AG10803 (cell line): ENCODE measurements at places on chromosomes 16 and 17.
A peak's percentile ranks its signal among the peaks of the same experiment; 100 is the strongest.

DNA sequence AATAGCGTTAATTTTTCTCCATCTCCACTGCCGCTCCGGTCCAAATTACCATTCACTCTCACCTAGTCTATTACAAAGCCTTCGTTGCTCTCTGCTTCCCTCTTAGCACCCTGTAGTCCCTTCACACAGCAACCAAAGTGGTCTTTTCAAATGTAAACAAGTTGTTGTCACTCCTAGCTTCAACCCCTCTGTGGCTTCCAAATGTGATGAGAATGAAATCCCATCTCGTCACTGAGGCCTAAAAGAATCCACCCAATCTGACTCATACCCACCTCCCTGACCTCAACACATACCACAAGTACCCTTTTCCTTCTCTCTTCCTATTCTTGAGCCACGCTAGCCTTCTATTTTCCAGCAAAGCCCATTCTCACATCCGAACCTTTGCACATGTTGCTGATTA is 2.2 kb upstream of the PELP1 start:
- DNase-seq: peak; percentile 28

DNA sequence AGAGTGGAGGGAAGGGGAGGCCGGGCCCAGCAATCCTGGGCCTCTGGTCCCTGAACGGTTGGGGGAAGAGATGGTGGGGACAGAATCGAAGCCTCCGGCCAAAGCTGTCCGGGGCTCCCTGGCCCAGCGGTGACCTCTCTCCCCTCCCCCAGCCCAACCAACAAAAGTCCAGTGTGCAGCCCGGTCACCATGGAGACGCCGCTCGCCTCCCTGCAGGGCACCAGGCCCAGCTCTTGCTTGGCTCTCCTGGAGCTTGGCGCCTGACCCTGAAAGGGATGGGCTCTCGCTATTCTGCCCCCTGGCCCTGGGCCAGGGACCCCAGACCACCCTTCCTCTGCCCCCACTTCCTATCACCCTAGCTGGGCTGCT is 1.3 kb downstream of the METRN start:
- peak; percentile 38 for DNase-seq

GRCh38 chr16:1958715-1959268 is 546 bp upstream of the NDUFB10 start:
- no peak for DNase-seq

GRCh38 chr17:45579529-45580495 is 89.3 kb upstream of the PLEKHM1 start:
- DNase-seq: no peak

DNA sequence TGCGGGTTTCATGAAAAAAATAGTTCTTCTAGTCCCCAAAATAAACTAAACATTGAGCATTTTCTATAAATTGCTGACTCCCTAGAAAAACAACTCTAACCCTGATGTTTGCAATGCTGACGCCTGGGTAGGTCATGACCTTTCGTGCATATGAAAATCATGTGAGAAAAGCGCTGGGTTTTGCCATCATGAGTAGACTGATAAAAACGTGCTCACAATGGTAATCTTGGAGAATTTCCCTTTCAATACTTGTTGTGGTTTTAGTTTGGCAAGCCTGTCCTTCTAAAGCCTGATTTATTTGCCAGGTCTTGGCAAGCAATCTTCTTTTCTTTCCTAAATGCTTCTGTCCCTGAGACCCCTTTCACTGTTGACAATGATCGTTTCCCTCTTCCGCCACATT is 4.0 kb upstream of the CLEC10A start:
- DNase-seq: no peak

DNA sequence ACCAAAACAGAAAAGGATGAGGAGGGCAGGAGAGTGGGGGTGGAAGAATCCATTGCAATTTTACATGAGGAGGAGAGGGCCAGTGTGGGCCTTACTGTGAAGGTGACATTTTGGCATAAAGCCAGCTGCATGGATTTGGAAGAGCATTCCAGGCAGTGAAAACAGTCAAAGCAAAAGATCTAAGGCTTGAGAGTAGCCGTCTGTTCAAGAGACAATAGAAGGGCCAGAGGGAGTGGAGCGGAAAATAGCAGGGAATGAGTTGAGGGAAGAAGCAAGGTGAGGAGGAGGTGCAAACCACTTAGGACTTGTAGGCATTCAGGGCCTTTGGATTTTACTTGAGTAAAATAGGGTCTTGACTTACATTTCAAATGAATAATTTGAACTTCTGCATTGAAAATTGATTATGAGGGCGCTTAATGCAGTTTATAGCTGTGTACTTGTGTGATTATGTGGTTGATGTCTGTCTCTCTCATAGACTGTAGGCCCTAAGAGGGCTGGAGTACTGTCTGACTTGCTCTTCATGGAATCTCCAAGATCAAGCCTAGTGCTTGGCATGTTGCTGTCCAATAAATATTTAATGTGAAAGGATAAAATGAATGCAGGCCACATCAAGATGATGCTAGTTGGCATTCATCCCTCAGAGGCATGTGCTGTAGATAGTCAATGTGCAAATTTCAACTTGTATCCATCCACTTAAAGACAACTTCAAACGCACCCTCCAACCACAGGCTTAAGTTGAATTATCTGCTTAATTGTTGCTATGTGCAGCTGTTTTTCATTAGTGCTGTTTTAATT is 772.1 kb upstream of the RBFOX1 start:
- no peak for DNase-seq

- DNase-seq: no peak
These were observed 167.0 kb downstream of the UTP18 start for GRCh38 chr17:51427323-51427811.

DNA sequence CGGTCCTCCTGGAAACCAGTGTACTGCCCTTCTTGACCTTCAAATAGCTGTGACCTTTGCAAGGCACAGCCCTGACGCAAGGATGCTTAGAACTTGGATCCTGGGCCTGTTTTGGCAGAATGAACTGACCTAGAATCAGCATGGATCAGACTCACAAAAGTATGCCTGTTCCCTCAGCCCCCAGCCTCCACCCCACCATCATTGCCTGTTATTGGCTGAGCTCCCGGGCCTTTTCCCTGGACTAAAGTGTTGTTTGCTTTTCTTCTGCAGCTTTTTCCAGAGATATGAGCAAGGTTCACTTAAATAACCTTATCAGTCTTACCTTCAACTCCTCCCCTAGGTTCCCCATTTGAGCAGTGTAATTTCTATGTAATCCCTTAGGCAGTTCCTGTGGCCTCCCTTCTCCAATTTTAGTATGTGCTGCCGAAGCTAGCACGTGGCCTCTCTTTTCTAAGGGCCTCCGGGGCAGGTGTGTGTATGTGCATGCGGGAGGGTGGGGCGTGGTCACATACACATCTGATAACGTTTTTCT is 347.4 kb downstream of the MAF start:
- DNase-seq: no peak

DNA sequence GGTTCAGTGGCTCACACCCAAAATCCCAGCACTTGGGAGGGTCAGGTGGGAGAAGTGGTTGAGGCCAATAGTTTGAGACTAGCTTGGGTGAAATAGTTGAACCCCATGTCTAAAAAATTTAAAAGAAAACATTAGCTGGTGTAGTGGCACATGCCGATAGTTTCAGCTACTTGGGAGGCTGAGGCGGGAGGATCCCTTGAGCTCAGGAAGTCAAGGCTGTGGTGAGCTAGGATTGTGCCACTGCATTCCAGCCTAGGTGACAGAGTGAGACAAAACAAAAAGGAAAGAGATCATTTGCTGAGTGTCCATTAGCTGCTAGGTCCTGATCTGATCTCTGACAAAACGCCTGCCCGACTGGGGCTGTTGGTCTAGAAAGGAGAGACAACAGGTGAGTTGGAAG is 14.1 kb upstream of the DBNDD1 start:
- DNase-seq: peak; percentile 15

DNA sequence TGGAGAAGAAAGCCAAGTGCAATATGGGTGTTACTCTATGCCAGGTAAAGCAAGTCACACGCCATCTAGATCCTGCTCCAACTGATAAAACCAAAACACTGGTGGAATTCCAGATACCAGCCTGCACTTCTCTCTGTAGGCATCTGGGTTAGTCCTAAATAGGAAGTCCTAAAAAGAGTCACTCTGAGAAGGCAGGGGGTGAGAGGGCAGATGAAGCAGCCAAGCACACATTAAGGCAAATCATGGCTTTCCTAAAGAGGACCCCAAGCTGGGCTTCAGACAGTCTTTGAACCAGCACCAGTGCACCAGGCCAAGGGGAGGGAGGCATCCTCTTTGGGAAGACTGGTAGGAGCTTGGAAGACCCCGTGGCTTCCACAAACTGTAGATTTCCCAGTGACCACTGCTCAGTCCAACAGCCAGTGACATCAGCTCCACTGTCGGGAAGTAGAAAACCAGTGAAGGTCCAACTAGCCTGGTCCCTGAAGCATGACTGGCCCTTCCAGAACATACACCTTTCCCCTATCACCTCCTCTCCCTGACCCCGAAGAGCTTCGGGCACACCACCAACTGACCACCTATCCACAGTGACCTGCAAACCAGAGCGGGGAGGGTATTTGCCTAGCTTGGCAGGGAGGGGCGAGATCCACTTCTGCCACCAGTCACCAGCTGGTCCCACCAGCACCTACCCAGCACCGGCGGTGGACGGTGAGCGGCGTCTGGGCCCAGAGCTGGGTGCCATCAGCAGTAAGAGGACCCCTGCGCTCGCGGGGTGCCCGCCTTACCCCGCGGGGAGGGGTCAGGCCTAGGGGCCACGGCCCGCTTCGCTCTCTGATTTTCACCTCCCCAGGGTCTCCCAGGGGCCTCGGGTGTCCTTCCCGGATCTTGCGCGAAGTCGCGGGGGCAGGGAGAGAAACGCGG is 1.0 kb downstream of the LITAF start:
- DNase-seq: no peak

DNA sequence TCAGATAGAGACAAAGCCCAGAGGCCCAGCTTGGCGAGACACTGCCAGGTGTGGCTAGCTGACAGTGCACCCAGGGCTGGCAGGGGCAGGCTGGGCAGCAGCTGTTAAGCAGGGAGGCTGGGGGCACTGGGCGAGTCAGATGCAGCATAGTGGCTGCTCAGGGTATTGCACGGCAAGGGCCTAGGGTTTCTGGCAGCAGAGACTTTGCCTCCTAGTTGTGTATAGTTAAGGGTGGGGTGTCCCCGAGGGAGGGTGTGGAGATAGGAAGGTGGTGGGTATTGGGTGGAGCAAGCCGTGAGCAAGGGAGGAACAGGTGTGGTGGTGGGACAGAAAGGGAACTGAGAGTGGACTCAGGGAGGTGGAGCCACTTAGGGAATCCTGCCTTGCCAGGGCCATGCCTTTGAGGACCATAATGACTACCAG is 66.0 kb downstream of the SMPD3 start:
- DNase-seq: no peak
